Activated CD4-positive, alpha-beta T cell treated with anti-CD3 and anti-CD28 coated beads for 36 hours (primary cell): ENCODE measurements at places on chromosomes 3 and 15. TPM values are rescaled to one million over a fixed set of nuclear protein-coding genes. Genes with fewer than 3 reads are reported as not detected.

Gene GOLGA6L25
- total RNA-seq: not detected

Gene KCNMB3
- total RNA-seq: 0.33 TPM

Gene GOLGA6L10
- total RNA-seq: 0.97 TPM

Gene CCR5
- total RNA-seq: 0.14 TPM

Gene STRC
- total RNA-seq: 0.66 TPM

Gene TRAIP
- 25.1 TPM for total RNA-seq

Gene FAM131A
- 3.7 TPM for total RNA-seq

Gene COL6A5
- not detected for total RNA-seq

Gene CHRNA3
- not detected for total RNA-seq

Gene PAQR9
- total RNA-seq: not detected

Gene CPA3
- total RNA-seq: not detected

Gene THAP10
- total RNA-seq: 0.27 TPM

Gene MYD88
- total RNA-seq: 32.8 TPM

Gene LMCD1
- total RNA-seq: 4.9 TPM

Gene CCDC33
- total RNA-seq: not detected

Gene LXN
- 13.9 TPM for total RNA-seq

Gene REC114
- not detected for total RNA-seq

Gene RCN2
- 18.9 TPM for total RNA-seq

Gene DCUN1D1
- total RNA-seq: 52.9 TPM

Gene TGM5
- total RNA-seq: not detected

Gene AQP9
- total RNA-seq: 0.18 TPM

Gene NOX5
- total RNA-seq: not detected

Gene KLF15
- total RNA-seq: 0.32 TPM

Gene TEX55
- not detected for total RNA-seq
